ENCODE measurements at places on chromosomes 2 and 18.

- DNase-seq = no peak
These were observed 59.9 kb upstream of the CERS6 start for GRCh38 chr2:168396131-168396530.

GRCh38 chr2:173075781-173076580 lies at the start of gene MAP3K20:
TSS of gene MAP3K20 (plus strand) at chr2:173075846. CDS start at chr2:173091032, 15,186 bp downstream.
- DNase-seq = peak; percentile 89

GRCh38 chr2:72414137-72414760 lies 266.6 kb upstream of the CYP26B1 start:
- peak; percentile 97 for DNase-seq

GRCh38 chr2:20451761-20452499 lies 5.1 kb downstream of the RHOB start:
- DNase-seq = no peak

DNA sequence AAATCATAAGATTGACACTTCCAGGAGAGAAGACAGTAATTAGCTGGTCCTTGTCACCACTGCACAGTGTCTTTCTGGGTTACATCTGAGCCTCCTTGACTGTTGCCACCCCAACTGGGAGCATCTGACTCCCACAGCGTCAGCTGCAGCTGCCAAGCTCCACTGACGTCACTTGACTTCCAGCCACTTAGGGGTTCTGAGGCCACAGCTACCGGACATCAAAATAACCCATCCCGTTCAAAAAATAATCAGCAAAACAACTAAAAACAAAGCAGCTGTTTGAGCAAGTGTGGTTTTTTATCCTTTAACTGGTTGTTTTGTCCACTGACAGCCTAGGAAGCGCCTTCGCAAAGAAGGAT lies 206.5 kb upstream of the AGAP1 start:
- DNase-seq = no peak

DNA sequence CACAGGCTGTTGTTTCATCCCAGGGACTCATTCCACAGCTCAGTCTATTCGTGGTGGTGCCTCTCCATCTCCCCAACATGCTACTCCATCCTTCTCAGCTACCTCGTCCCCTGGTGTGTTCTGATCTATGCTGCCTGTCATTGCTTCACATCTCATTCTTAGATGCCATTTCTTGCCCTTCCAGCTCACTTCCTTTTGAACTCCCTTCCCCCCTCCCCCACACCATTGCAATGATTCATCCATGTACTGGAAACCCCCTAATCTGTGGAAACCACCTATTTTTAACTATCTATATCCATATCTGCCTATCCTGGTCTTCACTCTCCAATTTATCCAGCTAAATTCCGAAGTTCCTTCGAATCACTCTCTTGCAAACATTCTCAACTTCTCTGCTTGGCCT lies 65.7 kb upstream of the PARD3B start:
- DNase-seq = no peak

- DNase-seq = peak; percentile 4
These were observed 150.4 kb downstream of the PTH2R start for GRCh38 chr2:208556983-208557484.

GRCh38 chr2:30802611-30803010 lies 4.6 kb downstream of the CAPN13 start:
- DNase-seq = no peak

DNA sequence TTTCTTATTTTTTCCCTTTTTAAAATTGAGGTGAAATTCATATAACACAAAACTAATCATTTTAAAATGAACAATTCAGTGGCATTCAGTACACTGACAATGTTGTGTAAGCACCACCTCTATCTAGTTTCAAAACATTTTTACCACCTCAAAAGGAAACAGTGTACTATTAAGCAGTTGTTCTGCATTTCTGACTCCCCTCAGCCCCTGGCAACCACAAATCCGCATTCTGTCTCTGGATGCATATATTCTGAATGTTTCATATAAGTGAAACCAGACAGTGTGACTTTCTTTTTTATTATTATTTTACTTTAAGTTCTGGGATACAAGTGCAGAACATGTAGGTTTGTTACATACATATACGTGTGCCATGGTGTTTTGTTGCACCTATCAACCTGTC lies 19.2 kb upstream of the TANK start:
- DNase-seq = no peak

GRCh38 chr2:168632709-168633121 lies 169.7 kb upstream of the NOSTRIN start:
- peak; percentile 59 for DNase-seq

- DNase-seq = no peak
These were observed 171.8 kb downstream of the PTGR3 start for GRCh38 chr18:75036917-75037688.

DNA sequence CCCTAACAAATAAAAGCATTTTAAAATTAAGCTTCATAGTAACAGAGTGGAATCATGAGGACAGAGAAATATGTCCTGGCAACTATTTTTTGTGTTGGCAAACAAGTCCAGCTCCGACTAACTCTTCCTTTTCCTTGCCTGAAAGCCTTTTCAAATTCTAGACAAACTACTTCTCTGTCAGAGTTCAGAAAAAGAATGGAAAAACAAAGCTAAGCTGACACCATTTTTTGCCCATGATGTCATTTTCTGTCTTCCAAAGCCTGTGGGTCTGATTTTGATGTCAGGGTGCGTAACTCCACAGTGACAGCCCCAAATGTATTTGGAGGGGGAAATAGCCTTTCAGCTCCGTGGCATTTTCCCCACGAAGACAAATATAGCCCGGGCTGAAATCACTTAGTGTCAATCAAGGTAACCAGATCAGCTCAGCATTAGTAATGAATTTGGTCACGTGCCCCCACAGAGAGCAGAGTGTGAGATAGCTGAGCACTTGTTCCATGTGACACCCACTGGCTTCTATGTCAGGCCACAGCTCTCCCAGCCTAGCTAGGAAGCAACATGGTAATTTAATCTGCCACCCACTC lies 233.0 kb upstream of the SIX2 start:
- peak; percentile 85 for DNase-seq

DNA sequence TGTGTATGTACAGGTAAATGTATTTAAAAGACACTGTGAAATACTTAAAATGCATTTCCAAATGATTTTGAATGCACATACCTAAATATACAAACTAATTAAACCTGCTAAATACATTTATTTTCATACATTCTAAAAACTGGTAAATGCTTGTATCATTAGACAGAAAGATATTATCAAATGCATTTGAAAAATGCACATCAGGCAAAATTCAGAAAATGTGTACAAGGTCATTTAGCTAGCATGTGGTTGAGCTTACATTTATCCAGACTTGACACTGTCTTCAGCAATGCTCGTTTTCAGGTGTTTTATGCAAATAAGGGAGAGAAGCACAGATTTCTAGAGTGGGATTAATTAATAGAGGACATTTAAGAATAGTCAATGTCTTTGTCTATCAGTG lies 374.2 kb downstream of the SUCLG1 start:
- DNase-seq = no peak

DNA sequence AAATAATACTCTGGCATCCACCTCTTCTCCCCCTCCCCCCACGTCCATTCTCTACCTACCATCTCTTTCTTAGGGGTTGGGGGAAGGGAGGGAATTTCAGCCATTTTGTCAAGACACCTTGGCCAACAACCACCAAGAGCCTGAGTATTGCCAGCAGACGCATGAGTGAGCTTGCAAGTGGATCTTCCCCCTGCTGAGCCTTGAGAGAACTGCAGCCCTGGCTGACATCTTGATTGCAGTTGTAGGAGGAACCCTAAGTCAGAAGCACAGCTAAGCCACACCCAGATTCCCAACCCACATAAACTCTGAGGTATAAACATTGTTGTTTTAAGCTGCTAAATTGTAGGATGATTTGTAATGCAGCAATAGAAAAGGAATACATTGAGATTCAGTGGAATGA lies 165.6 kb downstream of the TMEFF2 start:
- no peak for DNase-seq

DNA sequence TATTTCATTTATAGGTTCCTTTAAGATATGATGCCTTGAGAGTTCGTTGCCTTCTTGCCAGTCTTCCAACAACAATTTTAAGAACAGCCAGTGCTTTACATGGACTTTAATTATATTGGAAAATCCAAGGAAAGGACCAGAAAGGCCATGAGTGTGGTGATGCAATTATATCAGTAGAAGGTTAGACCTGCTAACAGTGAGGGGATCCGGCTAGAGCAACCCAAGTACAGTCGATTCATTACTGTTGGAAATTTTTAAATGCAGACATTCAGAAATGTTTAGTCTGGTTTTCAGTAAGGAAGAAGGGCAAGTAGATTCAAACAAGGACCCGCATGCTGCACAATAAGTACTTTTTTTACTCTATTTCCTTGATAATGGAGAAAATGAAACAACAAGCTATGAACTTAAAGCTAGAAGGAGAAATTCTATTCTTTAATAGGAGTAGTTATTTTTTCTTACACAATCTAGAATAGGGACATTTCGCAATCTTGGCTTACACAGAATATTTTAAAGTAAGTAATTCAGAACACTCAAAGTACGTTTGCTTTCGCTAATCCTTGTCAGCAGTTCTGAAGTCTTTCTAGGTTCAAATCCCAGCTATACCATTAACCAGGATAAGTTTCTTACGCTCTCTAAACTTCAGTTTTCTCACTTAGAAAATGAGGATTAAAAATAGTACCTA lies 405.5 kb downstream of the MEIS1 start:
- peak; percentile 38 for DNase-seq

GRCh38 chr2:62283147-62283546 lies 87.2 kb downstream of the B3GNT2 start:
- DNase-seq = no peak

DNA sequence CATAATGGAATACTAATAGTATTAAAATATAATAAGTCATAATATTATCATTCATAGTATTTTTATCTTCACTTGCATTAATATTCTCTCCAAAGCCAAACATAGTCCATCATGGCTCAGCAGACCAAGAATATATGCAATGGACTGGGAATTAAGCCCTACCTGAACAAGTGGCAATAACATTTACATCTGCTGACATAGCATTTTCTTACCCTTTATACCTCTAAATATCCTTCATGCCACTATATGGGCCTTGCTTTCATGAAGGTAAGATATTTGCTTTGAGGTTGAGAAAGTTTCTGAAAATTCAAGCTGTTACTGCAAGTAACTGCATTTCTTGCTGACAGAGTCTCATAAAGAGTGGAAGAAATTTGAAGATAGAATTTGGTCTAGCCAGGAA lies 847.4 kb upstream of the GCFC2 start:
- no peak for DNase-seq

DNA sequence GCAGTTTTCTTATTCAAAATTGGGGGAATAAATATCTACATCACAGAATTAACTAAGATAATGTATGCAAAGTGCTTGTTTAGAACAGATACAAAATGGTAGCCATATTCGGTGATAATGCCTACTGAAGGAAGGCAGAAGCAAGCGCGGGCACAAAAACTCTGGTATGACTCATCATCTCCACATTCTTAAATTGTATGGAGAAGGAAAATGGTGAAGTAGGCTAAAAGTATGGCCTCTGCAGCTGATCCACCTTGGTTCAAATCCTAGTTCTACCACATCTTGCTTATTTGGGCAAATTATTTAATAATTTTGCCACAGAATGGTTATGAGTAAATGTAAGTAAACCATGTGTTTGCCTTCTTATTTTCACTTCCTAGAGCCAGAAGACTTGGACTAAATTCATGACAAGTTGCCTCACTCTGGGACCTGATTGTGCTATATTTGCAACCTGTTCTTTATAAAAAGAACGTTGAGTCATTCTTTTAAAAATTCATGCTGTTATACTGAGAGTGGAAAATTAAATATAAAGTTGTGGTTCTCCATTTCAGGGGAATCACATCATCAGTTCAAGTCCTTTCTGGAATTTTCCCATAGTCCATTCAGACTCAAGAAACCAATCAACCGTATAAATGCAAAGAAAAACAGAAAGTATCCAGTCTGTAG lies 9.0 kb upstream of the CDK15 start:
- peak; percentile 12 for DNase-seq

- DNase-seq = no peak
These were observed 5.9 kb downstream of the GEN1 start for GRCh38 chr2:17759805-17760204.

- DNase-seq = peak; percentile 57
These were observed 5.4 kb upstream of the FAM124B start for GRCh38 chr2:224407241-224407701.

DNA sequence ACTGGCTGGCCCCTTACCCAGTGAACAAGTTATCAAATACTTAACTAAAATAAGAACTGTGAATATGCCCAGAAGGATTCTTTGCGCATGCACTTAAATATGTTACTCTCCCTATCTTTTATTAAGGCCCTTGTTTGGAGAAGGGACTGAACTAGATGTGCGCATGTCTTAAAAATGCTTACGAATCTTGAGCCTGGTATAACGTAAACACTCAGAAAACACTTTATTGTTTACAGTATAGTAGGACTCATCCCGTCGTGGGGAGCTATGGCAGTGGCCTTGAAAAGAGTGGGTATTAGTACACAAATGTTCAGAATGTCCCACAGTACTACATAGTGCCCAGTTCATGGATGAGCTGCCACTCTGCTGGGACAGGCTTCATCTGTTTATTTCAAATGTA lies 75.9 kb upstream of the MAP4K3 start:
- no peak for DNase-seq

GRCh38 chr2:193231634-193232033 lies 1036.9 kb upstream of the TMEFF2 start:
- no peak for DNase-seq

DNA sequence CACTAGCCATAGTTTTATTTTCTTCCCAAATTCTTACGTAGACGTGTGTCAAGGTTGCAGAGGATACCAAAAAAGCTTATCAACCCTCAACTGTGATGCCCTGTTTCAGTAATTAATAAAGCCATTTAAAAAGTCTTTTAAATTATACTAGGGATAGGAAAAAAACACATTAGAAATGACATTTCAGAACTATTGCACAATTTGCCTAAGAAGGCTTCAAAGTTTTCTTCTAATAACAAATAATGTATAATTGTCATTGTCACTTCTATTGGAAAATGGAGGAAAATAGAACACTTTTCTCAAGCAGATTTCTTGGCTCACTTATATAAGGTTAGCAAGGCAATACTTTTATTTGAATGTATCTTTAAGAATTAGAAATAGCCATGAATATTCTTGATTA lies 253.8 kb downstream of the ARHGAP15 start:
- DNase-seq = no peak

DNA sequence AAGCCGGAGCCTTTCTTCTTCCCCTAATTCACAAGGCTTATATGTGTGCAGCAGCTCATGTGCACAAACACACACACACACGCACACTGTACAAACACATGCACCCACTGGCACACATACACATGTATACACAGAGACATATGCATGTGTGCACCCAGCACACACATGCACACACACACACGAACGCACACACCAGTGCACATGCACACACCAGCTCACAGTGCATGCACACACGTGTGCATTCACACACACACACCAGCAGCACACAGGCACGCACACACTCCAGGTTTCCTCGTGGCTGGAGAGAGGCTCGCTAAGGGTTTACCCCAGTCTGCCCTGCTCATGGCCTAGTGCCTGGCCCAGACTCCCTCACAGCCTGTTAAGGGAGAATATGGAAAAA lies 234.0 kb downstream of the EIPR1 start:
- no peak for DNase-seq

- no peak for DNase-seq
These were observed 24.3 kb downstream of the RELCH start for GRCh38 chr18:62211325-62211828.
